ENCODE measurements at places on chromosomes 7 and 10.

DNA sequence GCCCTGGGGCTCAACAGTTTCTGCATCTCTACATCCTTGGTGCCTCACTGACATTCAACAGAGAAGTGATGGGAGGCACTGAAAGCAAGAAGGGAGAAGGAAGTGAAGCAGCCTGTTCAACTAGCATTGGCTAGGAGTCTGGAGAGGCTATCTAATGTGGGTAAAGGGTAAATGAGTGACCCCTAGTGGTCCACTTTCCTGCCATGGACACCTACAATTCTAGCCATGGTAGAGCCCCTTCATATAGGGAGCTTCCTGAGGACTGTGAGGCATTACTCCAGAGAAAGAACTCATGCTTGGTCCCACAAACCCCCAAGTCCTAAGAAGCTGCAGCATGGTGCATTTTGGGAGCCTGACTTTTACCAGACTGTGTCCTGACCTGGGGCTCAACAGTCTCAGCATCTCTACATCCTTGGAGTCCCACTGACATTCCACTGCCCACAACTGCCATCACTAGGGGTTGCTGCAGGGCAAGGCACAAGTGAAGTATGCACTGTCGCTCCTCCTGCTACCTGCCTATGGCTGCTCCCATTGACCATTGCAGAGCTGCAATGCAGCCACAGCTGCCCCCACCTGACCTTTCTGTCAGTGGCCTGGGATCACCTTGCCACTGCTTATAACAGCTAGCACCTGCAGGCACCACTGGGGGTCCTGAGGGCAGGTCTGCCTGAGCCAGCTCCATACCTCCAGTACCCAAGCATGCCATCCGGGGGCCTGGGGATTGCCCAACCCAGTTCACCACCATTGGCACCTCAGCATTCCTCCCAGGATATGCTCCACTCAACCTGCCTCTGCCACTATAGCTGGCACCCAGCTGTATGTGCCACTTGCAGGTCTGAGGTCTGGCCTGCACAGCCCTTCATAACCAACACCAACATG lies 44.1 kb upstream of the CDK6 start:
- peak; percentile 39 for ATAC-seq

DNA sequence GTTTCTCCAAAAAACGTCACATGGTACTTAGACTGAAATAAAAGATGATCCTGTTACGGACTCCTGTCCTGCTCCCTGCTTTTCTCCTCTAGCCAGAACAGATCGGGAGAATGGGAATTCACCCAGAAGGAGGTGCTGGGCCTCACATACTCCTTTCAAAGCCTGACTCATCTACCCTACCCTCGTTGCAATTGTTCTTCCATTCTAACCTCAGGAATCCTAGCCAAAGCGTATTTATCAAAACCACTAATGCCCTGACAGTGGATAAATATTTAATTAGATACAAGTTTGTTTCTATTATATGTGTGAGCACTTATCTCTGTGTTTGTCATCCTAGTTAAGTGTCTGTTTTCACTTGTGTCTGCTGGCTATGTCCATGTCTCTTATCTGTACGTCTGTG lies 21.7 kb downstream of the ZCWPW1 start:
- ATAC-seq: no peak

- ATAC-seq: no peak
Measured at GRCh38 chr7:157310676-157311185, 26.1 kb upstream of the DNAJB6 start.

- ATAC-seq: peak; percentile 99
Measured at GRCh38 chr10:17200912-17201793, at the start of gene TRDMT1. TSS of gene TRDMT1 (minus strand) at chr10:17201672. CDS start at chr10:17201634, 38 bp downstream.

DNA sequence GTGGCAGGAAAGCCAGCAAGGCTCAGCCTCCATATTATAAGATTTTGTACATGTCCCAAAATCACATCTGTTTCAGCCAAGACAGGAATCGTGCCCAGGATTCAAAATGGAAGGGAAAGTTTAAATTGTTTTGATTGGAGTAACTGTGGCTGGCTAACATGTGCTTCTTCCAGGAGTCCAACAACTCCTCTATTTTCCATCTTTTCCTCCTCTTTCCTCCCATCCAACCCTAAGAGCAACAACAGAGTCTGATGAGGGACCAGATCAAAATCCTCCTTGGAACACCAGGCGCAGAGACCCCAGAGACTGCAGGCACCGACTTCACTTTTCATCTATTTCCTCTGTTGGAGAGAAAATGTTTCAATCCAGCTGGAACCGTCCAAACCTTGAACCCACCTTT lies 36.0 kb upstream of the SVIL start:
- ATAC-seq: no peak

DNA sequence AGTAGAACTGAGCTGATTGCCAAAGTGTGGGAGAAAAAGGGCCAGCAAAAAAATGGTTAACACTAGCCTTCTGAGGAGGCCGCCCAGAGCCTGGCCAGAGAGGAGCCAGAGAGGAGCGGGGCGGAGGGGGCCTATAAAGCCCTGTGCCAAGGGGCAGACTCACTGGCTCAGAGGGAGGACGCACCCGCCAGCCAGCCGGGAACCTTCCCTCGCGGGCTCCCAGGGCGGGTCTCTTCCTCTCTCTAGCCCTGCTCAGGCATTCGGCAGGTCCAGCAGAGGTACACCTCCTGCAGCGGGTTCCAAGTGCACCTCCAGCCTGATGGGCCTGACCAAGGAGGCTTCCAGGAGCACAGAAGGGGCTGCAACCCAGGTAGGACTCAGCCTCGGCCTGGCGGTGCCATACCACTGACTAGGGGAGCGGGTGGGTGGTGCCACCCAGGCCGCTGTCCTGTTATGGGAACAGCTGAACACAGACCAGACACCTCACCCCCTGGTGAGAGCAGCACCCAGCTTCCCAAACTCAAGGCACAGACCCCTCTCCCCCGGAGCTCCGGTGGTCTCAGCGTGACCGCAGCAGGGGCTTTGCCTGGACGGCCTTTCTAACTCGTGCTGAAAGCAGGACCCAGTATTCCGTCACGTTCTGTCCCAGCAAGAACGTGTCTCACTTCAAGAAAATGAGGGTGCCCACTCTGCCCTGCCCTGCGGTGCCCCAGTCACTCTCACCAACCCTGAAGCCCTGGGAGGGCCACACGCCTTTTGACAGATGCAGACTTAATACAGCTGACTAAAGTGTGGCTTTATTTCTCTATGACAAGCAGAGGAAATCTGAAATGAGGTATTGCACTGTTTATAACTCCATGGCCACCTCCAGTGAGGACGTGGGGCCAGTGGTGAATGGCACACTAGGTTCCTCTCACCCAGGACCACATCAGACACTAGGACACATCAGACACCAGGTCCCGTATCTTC lies at the start of gene GPER1:
Gene GPER1 (plus strand): TSS at position 162 of the 969 bp plus-strand sequence. CDS start 3,616 bp downstream, outside the sequence.
- ATAC-seq: peak; percentile 85

- ATAC-seq: no peak
Measured at GRCh38 chr10:11154849-11155498, 137.3 kb downstream of the CELF2 start.

DNA sequence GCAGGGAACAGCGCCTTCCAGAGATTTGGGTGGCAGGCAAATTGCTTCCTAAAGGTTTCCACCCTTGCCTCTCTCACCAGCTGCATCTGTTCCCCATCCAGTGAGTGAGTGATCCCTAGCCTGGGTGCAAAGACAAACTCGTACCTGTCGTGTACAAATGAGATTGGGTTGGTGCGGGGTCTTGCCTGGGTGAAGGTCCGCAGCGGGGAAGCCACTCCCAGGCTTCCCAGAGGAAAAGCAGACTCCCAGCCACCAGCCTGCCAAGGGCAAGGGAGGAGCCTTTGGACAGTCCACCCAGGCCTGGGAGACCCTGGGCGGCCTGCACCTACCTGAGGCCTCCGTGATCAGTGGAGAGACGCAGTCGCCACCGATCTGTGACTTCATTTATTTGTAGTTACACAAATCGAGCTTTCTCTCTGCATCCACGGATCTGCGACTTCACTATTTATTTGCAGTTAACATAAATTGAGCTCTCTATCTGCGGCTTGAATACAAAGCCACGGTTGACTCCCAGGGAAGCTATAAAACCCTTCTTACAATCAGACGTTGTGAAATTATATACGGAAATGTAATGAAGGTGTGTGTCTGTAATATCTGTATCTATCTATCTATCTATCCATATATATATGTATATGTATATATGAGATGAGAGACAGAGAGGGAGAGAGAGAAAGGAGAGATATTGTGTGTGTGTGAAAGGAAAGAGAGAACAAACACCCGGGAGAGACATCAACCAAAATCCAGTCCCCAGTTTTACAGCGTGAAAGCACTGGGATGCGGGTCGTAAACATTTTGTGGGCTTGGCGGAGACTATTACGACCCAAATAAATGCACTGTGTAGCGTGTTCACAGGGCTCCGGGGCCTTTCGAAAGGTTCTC lies 3.0 kb upstream of the HOXA7 start:
- no peak for ATAC-seq

DNA sequence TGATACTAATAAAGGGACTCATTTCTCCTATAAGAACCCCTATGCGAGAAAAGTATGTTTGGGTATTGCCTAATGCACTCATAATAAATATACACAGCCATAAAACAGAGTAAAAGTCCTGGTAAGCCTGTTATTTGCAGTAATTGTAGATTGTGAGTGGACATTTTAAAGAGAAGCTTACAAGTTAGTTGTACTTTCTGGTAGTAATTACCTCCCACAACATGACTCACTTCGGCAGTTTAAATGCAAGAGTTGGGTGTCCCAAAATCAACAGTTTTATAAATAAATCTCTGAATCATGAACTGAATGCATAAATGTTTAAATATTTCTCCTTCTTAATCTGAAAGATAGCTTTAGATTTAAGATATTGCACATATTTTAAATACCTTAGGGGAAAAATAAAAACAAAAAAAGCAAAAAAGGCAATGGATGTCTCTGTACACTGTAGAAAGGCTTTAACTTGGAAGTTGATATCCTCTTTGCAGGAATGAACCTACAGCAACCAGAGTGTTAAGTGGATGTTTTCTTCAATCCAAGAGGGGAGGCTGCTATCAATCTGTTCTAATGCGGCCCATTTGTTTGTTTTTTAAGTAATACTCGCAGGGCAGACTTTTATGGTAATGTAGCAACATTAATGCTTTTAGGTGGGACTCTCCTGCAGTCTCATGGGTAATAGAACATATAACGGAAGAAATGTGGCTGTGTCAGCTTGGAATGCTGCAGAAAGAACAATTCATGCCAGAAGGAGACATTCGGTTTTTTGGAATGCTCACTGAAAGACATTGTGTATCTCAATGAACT lies 57.3 kb upstream of the ZEB1 start:
- no peak for ATAC-seq

DNA sequence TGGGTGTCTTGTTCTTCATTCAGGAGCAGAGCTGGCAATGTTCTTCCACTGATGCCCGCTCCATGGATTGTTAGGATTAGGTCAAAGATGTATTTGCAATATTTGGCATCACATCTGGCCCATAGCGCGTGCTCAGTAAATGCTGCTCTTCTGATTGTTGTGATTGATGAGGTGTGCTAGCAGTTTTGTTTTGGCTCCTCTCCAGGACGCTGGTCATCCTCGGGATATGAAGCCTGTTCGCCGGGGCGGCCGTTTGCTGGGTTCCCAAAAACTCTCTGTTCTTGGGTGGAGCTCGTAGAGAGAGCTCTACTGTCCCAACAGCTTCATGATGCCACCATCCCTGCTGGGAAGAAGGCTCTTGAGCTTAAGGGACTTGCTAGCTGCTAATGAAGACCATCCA lies 96.9 kb downstream of the XRCC2 start:
- ATAC-seq: no peak

DNA sequence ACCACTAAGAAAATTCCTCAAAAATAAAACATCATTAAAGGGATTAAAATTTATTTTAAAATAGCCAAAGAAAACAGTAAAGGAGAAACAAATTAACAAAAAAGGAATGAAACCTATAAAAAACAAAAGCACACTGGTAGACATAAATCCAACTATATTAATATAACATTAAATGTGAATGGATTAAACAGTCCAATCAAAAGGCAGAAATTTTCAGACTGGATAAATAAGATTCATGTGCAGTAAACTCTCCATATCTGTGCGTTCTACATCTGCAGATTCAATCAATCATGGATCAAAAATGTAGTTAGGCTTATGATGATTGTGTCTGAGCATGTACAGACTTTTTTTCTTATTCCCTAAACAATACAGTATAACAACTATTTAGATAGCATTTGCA lies 42.6 kb downstream of the ZNF518A start:
- ATAC-seq: no peak

- ATAC-seq: peak; percentile 78
Measured at GRCh38 chr7:47638679-47639315, 56.9 kb upstream of the TNS3 start.

GRCh38 chr7:47502240-47502877 lies 79.6 kb downstream of the TNS3 start:
- no peak for ATAC-seq

GRCh38 chr7:11835260-11835659 lies 3.3 kb upstream of the THSD7A start:
- ATAC-seq: no peak

DNA sequence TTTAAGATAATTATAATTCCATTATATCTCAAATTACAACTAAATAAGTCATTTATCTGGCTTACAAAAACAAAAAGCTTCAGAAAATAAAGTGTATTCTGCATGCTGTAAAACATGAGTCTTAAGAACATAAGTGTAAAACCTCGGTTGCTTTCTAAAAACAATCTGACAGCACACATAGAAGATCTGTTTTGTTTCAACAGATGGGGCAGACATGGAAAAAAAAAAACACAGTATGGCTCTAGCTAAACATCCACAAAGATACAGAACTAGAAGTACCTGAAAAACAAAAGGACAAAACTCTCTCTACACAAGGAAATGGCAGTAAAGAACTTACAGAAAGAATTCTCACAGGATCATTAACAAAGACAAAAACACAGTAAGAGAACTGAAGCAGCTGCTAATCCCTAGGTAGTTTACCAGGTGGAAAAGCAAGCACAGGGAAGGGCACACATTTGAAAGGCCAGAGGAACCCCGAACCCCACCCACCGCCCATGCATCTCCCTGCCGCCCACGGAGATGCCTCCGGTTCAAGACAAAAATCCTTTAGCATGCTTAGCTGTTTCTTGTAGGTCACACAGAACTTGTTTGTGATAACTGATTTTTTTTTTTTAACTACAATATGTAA lies 42.5 kb downstream of the DLD start:
- ATAC-seq: no peak

DNA sequence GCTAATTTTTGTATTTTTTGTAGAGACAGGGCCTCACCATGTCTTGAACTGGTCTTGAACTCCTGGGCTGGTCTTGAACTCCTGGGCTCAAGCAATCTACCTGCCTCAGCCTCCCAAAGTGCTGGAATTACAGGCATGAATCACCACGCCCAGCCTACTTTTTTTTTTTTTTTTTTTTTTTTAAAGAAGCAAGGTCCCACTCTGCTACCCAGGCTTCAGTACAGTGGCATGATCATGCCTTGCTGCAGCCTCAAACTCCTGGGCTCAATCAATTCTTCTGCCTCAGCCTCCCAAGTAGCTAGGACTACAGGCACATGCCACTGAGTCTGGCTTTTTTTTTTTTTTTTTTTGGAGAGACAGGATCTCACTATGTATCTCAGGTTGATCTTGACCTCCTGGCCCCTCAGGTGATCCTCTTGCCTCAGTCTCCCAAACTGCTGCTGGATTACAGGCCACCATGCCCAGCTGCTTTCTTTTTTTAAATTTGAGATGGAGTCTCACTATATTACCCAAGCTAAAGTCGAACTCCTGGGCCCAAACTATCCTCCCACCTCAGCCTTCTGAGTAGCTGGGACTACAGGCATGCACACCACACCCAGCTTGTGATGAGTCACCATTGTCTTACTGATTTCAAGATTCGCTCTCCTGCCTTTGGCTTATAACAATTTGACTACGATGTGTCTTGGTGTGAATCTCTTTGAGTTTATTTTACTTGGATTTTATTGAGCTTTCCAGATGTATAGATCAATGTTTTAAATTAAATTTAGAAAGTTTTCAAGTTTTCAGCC lies 9.0 kb downstream of the RPEL1 start:
- no peak for ATAC-seq

Data from gastroesophageal sphincter (tissue), 4 donors.